ENCODE measurements at places on chromosomes 7 and 10.

DNA sequence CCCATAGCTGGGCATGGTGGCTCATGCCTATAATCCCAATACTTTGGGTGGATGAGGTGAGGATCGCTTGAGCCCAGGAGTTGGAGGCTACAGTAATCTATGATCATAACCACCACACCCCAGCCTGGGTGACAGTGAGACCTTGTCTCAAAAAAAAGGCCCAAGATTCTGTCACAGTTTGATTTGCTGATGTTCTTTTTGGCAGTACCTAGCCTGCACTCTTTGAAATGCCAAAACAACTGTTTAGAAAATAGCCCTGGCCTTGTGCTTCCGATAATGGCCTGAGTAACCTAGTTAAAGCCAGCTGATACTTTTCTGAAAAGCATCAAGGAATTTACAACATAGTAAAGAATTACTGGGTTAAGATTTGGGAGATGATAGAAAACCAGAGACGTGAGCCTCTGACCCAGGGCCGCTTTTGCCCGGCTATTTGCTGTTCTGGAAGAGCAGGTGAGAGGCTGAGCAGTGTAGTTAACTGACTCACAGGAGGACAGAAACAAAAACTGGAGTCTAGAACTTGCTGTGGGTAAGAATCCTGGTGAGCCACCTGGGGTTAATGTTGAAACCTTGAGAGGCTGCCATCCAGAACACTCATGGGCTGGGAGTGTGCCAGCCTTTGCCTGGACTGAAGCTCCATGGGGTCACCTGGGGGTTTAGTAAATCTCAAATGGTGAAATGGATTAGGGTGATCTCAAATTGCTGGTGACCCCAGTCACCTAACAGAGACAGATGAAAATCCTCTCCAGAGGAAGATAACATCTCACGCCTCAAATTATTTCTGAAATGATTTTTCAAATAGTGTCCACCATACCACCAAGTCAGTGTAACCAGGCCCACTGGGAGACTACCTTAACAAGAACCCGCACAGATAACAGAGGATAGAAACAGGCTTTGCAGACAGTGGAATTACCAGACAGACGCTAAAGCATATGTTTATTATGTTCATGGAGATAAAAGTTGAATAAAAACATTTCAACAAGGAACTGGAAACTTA is 51.8 kb downstream of the GALNT11 start:
- no peak for DNase-seq

DNA sequence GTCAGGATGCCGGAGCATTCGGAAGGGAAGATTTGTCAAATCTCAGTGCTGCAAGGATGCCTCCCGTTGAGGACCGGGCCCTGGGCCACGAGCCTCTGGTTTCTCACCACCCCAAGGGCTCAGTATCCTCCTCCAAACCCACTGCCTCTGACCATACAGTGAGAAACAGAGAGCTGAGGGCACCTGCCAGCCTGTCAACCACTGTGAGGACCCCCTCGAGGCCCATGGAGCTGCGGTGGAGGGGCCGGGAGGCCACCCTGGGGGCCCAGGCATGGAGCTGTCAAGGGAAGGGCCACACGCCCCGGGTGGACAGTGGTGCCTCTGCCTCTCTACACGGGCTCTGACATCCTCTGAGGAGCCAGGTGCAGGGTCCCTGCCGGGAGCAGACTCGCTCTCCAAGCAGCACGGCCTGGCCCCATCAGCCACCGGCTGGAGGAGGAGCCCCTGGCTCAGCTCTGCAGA is 248.0 kb upstream of the TCERG1L start:
- no peak for DNase-seq

GRCh38 chr7:111743244-111743847 is 181.1 kb upstream of the IMMP2L start:
- no peak for DNase-seq

GRCh38 chr7:113657603-113658002 is 261.2 kb downstream of the PPP1R3A start:
- DNase-seq: no peak

DNA sequence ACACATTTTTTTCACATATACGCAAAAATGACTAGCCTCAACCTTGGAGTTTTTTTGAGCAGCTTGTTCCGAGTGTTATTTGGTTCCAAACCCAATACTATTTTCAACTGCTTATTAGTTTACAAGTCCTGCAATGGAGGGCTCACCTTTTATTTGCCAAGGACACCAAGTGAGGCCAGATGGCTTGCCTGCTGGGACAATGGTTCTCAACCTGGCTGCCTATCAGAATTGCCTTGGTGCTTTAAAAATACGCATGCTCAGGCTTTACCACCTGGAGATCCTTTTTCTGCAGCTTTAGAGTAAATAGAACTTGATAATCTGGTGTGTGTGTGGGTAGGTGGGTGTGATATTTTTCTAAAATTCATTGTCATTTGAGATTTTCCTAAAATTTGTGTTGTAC is 276.8 kb downstream of the MTERF1 start:
- DNase-seq: no peak

GRCh38 chr7:124700655-124701054 is 64.9 kb downstream of the GPR37 start:
- DNase-seq: no peak

DNA sequence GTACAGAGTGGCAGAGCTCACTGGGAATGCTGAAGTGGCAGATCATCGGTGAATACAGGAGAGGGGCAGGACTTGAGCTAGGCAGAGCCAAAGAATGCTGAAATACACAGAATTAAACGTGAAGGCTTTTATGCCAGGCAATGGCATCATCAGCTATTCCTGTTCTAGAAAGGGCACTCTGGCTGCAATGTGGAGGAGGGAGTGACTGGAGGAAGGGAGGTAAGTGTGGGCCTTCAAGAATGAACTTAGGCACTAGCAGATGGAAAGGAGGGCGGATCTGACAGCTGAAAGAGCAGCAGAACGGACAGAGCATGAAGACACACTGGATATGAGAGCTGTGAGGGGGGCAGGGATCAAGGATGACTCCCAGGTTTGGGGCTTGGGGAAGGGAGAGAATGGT is 12.0 kb upstream of the TM9SF3 start:
- no peak for DNase-seq

DNA sequence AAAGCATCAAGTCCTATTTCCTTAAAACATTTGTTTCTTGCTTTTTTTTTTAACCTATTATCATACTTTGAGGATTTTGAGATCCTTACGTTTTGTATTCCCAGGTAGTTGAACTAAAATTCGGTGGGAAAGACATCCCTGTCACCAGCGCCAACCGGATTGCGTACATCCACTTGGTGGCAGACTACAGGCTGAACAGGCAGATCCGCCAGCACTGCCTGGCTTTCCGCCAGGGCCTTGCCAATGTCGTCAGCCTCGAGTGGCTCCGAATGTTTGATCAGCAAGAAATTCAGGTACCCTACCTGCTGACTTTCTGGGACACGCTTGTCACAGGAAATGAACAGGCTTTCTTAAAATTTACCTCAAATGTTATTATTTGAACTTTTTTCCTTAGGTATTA is 83.0 kb upstream of the DNAJB6 start:
- no peak for DNase-seq

- DNase-seq: no peak
Observed at GRCh38 chr7:29274146-29275017, 79.8 kb downstream of the CHN2 start.

- DNase-seq: no peak
Observed at GRCh38 chr10:16987206-16987621, 142.4 kb downstream of the CUBN start.

GRCh38 chr7:98729121-98729520 is 112.0 kb downstream of the NPTX2 start:
- DNase-seq: no peak

DNA sequence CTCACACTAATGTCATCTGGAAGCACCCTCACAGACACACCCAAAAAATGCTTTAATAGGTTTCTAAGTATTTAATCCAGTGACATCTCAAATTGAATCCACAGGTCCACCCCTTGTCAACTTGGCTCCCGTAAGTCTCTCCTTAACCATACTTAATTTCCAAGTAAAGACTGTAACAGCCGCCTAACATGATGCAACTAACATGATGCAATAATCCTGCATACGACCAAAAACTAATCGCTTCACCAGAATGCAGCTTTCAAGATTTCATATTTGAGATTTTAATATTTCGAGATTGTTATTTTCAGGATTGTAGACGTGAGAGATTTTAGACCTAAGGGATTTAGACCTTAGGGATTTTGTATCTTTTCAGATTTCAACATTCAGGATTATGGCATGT is 3.7 kb upstream of the HDAC9 start:
- no peak for DNase-seq

DNA sequence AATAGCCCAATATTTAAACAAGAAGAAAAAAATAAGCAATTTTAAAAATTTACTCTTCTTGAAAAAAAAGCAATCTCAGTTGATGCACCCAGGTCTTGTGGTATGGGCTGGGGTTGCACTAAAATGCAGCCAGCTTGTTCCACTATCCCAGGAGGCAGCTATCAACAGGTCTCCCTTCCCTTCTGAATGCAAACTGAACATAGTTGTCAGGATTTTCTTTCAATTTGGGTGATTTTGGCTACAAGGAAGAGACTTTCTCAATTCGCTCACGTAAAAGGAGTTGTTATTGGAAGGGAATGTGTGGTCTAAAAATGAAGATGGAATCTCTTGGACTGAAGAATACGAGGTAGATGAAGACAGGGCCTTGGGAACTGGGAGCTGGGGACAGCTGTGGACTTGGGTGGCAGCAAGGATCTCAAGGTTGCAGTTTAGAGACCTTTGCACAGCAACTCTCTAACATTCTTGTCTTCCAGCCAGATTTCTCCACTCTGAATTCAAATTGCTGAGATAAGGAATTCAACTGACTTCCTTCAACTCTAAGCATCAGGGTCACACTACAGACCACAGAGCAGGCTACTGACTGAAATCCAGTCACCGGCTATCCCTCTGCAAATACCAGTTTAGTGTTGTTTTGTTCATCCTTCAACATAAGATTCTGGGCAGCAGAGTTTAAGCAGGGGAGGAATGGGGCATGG is 3.1 kb upstream of the TMEM26 start:
- DNase-seq: no peak

GRCh38 chr7:132206594-132206993 is 369.7 kb downstream of the PLXNA4 start:
- DNase-seq: no peak

- DNase-seq: no peak
Observed at GRCh38 chr7:42107484-42108240, 129.3 kb downstream of the GLI3 start.

- no peak for DNase-seq
Observed at GRCh38 chr10:68334672-68335467, 2.1 kb upstream of the PBLD start.

DNA sequence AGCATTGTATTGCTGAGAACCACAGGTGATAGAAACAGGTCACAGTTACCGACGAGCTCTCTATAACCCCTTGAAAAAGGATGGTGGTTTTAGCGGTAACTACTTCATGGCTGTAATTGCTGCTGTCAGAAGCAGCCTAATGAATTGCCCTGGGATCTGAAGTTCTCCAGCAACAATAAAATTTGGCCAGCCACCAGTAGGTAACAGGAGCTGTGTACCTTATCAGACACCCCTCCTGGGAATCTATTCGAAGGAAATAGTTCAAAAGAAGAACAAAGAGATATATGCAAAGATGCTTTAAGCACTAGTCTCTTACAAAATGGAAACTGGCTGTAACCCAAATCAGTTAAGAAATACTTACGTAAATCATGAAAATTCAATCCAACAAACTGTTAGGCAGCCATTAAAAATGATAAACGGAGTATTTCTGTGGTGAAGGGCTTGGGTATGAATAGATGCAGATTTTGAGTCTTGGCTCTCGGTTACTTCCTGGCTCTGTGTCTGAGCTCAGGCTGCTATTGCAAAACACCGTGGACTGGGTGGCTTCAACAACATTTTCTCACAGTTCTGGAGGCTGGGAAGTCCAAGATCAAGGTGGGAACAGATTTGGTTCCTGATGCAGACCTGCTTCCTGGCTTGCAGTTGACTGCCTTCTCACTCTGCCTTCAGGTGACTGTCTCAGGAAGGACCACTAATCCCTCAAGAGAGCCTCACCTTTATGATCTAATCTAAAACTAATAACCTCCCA is 1.6 kb downstream of the MSRB2 start:
- no peak for DNase-seq

DNA sequence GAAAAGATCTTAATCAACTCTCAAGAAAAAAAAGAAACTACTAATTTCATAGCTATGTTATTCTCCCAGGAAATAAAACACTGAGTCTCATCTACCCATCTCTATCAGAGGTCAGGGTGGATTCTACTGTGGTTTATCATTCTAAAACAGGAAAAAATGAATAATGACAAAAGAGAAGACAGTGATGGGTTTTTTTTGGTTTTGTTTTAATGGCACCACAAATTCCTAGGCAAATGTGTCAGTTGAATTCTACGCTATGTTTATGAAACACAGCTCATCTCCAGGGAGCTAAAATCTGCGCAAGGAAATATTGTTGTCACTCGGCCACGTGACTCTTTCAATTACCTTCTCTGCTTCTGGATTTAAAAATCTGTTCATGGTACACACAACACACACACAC is 393.4 kb upstream of the SORCS1 start:
- no peak for DNase-seq

DNA sequence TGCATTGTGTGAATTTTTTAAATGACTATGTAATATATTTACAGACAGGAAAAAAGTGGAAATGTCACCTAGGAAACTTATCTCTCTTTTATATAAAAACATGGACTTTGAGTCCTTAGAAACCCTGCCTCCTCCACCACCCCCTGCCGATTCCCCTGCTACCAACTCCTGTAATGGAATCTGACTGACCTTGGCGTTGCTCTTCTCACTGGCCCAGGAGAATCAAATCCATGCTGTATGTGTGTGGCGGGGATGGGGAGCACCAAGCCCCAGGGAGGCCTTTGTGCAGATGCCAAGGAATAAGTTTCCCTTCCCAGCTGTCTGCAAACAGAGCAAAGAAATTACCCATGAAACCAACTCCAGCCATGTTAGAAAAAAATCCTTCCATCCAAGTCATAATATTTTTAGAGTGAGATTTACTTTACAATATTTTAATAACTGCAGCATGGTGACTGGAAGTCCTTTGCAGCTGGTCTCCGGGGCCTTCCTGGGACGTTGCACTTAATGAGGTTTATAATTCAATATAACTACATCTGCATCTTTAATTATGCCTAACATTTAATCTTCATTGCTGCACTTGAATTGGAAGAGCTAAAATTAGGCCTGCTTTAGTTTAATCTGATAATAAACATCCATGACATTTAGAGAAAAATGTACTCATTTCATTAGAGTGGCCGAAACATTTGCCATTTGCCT is 111.4 kb upstream of the CACUL1 start:
- no peak for DNase-seq

GRCh38 chr7:151940048-151940811 is 16.0 kb upstream of the GALNTL5 start:
- no peak for DNase-seq

GRCh38 chr10:132297526-132297925 is 10.2 kb downstream of the STK32C start:
- no peak for DNase-seq

Measured in stimulated activated CD4-positive, alpha-beta T cell treated with anti-CD3 and anti-CD28 coated beads, Interleukin-1b, Interleukin-23, amount 100 ng/mL, for 1 hour (primary cell).